ENCODE measurements at places on chromosomes 2 and 18.

DNA sequence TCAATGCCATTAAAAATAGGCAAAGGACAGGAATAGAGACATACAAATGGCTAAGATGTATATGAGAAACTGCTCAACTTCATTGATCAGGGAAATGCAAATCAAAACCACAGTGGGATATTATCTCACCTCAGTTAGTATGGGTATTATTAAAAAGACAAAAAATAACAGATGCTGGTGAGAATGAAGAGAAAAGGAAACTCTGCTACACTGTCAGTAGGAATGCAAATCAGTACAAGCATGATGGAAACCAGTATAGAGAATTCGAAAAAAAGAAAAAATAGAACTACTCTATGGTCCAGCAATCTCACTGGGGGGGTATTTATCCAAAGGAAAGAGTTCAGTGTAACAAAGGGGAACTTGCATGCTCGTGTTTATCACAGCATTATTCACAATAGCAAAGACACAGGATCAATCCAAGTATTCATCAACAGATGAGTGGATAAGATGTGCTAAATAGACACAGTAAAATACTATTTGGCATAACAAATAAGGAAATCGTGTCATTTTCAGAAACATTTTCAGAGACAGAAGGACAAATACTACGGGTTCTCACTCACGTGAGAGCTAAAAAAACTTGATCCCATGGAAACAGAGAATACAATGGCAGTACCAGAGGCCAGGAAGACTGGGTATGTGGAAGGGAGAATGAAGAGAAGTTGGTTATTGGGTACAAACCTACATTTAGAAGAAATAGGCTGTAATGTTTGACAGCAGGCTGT, 60.6 kb downstream of the CCDC74A start:
- no peak overlapping the region for H3K27ac ChIP-seq
- no peaks in the 10 kb centered on the region for H3K36me3 ChIP-seq
- H3K4me1 ChIP-seq: no peaks in the 10 kb centered on the region
- H3K4me3 ChIP-seq: no peak overlapping the region

DNA sequence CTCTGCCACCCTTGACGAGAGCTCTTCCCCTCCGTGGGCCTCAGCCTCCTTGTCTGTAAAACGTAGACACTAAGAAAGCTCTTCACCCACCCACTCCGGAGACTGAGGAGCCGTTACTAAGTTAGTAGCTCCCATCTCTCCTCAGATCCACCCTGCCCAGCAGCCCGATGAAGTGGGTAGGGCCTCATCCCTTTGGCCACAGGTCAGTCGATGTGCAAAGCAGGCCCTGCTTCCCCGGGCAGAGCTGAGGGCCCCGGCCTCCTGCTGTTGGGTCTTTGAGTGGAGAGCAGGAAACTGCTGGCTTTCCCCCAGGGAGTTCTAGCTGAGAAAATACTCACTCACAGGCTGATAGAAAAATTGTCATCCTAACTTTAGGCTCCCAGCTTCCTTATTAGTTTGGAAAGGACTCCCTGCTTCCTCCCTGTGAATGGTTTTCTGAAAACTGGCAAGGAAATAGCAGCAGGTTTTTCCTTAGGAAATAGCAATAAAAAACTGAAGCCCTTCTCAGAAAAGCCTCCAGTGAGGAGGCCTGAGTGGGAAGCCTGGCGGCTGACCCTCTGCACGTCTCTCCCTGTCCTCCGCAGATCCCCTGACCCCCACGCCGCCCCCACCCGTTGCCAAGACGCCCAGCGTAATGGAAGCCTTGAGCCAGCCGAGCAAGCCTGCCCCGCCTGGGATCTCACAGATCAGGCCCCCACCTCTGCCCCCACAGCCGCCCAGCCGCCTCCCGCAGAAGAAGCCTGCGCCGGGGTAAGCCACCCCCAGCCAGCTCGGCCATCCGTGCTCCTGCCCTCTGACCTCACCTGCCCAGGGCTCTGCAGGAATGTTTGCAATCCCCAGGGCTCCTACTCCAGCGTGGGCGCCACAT, 30.2 kb downstream of the ITGB1BP1 start:
- H3K4me1 ChIP-seq: no peaks in the 10 kb centered on the region
- no peaks in the 10 kb centered on the region for H3K36me3 ChIP-seq
- H3K4me3 ChIP-seq: no peak overlapping the region
- H3K27me3 ChIP-seq: no peaks in the 10 kb centered on the region
- H3K27ac ChIP-seq: no peak overlapping the region

DNA sequence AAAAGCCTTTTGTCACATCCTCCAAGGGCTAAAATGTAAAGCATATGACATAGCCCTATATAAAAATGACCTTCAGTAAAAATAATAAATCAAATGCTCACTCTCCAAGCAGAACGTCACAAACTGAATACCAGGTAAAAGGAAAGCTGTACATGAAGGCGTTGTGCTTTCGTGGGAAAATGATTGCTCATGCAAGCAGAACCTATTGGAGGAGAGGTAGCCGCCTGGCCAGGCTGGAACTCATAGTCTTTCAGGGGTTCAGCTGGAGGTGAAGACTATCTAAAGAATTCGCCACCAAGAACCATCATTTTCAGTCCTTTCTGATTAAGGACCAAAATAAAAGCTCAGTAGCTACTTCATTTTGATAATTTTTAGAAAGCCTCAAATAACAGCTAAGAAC, 44.7 kb downstream of the ANKRD44 start:
- peaks cover 96% of the 10 kb centered on the region for H3K4me1 ChIP-seq
- peaks cover 43% of the 10 kb centered on the region for H3K36me3 ChIP-seq
- H3K27me3 ChIP-seq: no peaks in the 10 kb centered on the region
- peak overlapping the region; percentile 67 for H3K27ac ChIP-seq
- H3K4me3 ChIP-seq: no peak overlapping the region

DNA sequence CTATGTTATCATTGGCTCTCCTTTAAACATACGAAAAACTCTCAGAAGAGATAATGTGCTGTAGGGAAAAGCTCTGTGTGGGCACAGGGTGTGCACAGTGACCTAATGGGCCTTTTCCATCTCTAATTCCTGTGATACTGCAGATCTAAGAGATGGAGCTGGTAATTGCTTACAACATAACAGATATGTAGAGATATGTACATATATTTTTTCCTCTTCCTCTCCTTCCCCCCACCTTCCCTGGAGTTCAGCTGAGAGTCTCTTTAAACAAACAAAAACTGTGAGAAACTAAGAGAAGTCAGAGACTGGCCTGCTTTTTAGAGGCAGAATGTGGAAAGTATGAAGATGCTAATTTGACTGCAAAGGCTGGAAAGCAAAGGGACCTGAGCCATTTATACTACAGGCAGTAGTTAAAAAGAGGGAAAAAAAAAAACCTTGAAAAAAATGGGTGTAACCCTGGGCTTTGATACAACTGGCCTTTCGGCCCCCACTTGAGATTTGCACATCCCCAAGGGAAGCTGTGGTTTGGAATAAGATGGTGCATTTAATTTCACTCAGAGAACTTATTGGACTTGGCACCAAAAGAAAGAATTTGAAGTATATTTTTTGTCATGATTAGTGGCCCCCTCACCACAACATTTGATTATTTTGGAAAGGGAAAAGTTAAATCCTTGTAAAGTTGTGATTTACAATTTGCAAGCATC, 502.2 kb upstream of the ZEB2 start:
- H3K4me3 ChIP-seq: no peak overlapping the region
- no peak overlapping the region for H3K27ac ChIP-seq
- H3K4me1 ChIP-seq: no peaks in the 10 kb centered on the region
- H3K27me3 ChIP-seq: no peaks in the 10 kb centered on the region
- DNase-seq: no peak
- no peaks in the 10 kb centered on the region for H3K36me3 ChIP-seq
